Ovary (tissue), 10 donors: ENCODE measurements at places on chromosomes 13 and 19. TPM values are rescaled to one million over a fixed set of nuclear protein-coding genes. Genes with fewer than 3 reads are reported as not detected.

- no peaks in the 10 kb centered on the region for H3K27me3 ChIP-seq
- H3K27ac ChIP-seq, result no peak overlapping the region
- H3K36me3 ChIP-seq, result no peaks in the 10 kb centered on the region
- H3K4me1 ChIP-seq, result no peaks in the 10 kb centered on the region
Measured at GRCh38 chr13:47865883-47866282, 135.2 kb downstream of the SUCLA2 start.

GRCh38 chr13:40549500-40550094, 116.8 kb downstream of the FOXO1 start:
- no peak for DNase-seq
- no peaks in the 10 kb centered on the region for H3K27me3 ChIP-seq
- no peak overlapping the region for H3K27ac ChIP-seq
- no peak overlapping the region for H3K4me3 ChIP-seq
- H3K4me1 ChIP-seq, result peaks cover 25% of the 10 kb centered on the region

ARHGAP45 gene
- 1.0 TPM for polyA plus RNA-seq

- peaks cover 3% of the 10 kb centered on the region for H3K4me1 ChIP-seq
- DNase-seq, result no peak
- H3K27ac ChIP-seq, result no peak overlapping the region
- no peak overlapping the region for H3K4me3 ChIP-seq
- no peaks in the 10 kb centered on the region for H3K36me3 ChIP-seq
- H3K27me3 ChIP-seq, result no peaks in the 10 kb centered on the region
Measured at GRCh38 chr13:24110011-24110410, 50.5 kb upstream of the SPATA13 start.

DNA sequence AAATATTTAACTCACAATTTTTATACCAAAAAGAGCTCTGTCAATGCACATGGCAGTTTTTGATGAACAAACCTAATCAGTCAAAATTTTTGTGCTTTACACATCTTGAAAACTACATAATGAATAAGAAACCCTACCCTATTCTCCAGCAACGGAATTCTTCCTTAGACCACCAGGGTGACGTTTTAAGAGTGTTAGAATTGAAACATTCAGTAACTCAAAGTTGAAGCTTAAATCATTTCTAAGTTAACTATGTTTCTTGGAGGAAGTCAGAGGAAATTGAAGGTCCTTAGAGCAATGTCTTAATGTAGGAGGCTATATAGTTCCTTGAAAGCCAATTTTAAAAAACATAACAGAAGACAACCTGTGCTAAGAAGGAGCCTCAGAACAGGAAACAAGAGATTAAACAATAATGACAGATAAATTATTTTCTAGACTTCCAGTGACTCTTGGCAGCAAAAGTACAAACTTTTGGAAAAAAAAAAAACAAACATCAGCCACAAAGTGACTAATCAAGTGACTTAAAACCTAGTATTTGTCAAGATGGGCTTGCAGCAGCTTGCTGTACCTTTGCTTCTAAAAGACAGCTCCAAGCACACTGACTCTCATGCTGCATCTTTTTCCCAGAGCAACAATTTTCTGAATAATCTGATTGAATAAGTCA, 6.2 kb downstream of the SPRY2 start:
- no peak overlapping the region for H3K27ac ChIP-seq
- peaks cover 3% of the 10 kb centered on the region for H3K4me1 ChIP-seq
- DNase-seq, result no peak
- no peaks in the 10 kb centered on the region for H3K27me3 ChIP-seq
- H3K36me3 ChIP-seq, result no peaks in the 10 kb centered on the region
- no peak overlapping the region for H3K4me3 ChIP-seq

KLK6 gene
- polyA plus RNA-seq, result not detected

GRCh38 chr19:16283210-16284061, 41.2 kb upstream of the KLF2 start:
- peaks cover 15% of the 10 kb centered on the region for H3K4me1 ChIP-seq
- peak; percentile 91 for DNase-seq
- H3K36me3 ChIP-seq, result no peaks in the 10 kb centered on the region
- peak overlapping the region; percentile 22 for H3K4me3 ChIP-seq
- peak overlapping the region; percentile 97 for H3K27ac ChIP-seq
- no peaks in the 10 kb centered on the region for H3K27me3 ChIP-seq

DNA sequence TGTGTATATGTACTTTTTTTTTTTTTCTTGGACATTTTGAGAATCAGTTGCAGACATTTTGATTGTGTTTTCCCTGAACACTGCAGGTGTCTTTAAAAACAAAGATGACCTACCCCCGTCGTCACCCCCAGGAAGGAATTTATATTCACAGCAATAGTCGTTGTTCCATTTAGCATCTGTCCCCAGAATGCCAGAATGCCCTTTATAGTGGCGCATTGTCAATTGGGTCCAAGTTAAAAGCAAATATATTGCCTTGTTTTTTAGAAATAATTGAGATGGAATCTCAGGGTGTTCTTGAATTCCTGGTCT, 1.8 kb upstream of the RNF225 start:
- no peak overlapping the region for H3K4me3 ChIP-seq
- peaks cover 5% of the 10 kb centered on the region for H3K27me3 ChIP-seq
- DNase-seq, result no peak
- peaks cover 6% of the 10 kb centered on the region for H3K4me1 ChIP-seq
- no peaks in the 10 kb centered on the region for H3K36me3 ChIP-seq

- no peak overlapping the region for H3K4me3 ChIP-seq
- no peaks in the 10 kb centered on the region for H3K27me3 ChIP-seq
- DNase-seq, result no peak
- H3K36me3 ChIP-seq, result no peaks in the 10 kb centered on the region
Measured at GRCh38 chr13:57527114-57527735, 104.3 kb upstream of the PCDH17 start.

SLC7A10 gene
- polyA plus RNA-seq, result not detected

GRCh38 chr19:51735759-51736449, 12.1 kb upstream of the HAS1 start:
- no peak overlapping the region for H3K4me3 ChIP-seq
- no peak for DNase-seq
- H3K27me3 ChIP-seq, result no peaks in the 10 kb centered on the region
- no peaks in the 10 kb centered on the region for H3K4me1 ChIP-seq
- H3K27ac ChIP-seq, result no peak overlapping the region

- H3K36me3 ChIP-seq, result no peaks in the 10 kb centered on the region
- H3K4me3 ChIP-seq, result peak overlapping the region; percentile 14
- no peak overlapping the region for H3K27ac ChIP-seq
Measured at GRCh38 chr13:87677496-87678371, 6.6 kb downstream of the SLITRK5 start.

DNA sequence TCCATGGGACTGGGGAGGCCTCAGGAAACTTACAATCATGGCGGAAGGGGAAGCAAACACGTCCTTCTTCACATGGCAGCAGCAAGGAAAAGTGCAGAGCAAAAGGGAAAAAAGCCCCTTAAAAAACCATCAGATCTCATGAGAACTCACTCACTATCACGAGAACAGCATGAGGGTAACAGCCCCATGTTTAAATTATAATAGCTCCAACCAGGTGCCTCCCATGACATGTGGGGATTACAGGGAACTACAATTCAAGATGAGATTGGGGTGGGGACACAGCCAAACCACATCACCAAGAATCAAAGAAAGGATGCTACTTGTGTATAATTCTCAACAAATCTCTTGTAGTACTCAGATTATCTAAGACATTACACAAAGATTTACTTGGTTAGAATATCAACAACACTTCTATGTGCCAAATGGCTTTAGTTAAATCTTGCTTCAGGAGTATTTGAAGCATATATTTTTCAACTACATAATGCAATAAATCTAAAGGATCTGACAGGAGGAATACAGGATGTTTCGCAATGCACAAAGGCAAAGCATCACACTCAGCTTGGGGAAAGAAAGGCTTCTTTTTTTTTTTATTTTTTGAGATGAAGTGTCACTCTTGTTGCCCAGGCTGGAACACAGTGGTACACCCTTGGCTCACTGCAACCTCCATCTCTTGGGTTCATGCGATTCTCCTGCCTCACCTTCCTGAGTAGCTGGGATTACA, 180.0 kb downstream of the LHFPL6 start:
- H3K36me3 ChIP-seq, result no peaks in the 10 kb centered on the region
- no peak overlapping the region for H3K4me3 ChIP-seq
- H3K4me1 ChIP-seq, result peaks cover 6% of the 10 kb centered on the region
- DNase-seq, result no peak

GRCh38 chr13:41971848-41972247, 10.9 kb upstream of the VWA8 start:
- H3K27me3 ChIP-seq, result no peaks in the 10 kb centered on the region
- H3K36me3 ChIP-seq, result no peaks in the 10 kb centered on the region
- no peaks in the 10 kb centered on the region for H3K4me1 ChIP-seq

DNA sequence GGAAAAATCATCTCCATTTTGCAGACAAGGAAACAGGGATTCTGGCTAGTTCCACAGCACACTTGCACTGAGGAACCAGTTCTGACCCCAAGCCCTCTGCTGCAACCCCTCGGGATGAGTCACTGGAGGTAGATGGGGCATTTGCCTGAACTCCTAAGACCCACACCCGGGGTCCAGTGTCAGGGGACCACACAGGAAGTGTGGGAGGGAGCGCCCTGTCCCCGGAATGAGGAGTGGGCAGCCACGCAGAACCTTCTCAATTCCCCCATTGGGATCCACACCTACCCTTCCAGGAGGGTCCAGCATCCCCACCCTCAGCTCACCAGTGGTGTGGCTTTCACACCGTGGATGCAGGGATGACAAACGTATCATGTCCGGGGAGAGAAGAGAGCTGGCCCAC, 62.7 kb downstream of the TSHZ3 start:
- H3K36me3 ChIP-seq, result no peaks in the 10 kb centered on the region
- no peak overlapping the region for H3K4me3 ChIP-seq
- DNase-seq, result no peak
- peaks cover 13% of the 10 kb centered on the region for H3K4me1 ChIP-seq
- no peaks in the 10 kb centered on the region for H3K27me3 ChIP-seq

DNA sequence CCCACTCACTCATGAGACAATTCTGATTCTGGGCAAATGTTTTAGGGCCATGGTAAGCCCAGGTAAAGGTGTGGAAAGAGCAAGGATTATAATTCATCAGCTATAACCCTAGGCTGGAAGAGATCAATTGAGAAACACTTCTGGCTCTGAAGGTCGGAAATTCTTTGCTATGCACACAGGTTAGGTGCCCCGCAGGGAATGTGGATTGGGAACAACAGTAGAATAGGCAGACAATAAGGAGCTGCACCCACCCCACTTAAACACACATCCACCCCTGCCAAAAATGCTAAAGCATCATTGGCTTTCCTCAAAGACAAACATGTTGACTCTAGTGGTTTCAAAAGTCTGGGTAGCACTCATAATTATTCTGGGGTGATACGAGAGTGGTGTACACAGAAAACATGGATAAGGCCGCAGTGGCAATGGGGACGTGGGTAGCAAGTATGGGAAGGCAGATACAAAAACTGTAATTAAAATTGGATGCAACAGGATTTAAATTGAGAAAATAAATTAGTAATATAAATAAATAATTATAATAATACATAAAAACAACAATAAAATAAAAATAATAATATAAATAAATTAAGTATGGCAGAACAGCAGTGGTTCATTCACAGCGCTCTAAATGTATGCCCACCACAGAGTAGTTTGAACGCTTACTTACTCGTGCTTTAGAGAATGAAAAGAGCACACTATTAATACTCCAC, 8.6 kb downstream of the EFNB2 start:
- no peaks in the 10 kb centered on the region for H3K4me1 ChIP-seq
- no peak overlapping the region for H3K27ac ChIP-seq
- H3K27me3 ChIP-seq, result no peaks in the 10 kb centered on the region
- DNase-seq, result no peak
- no peaks in the 10 kb centered on the region for H3K36me3 ChIP-seq

GRCh38 chr13:64453831-64454230, 2776.3 kb downstream of the PCDH9 start:
- no peak overlapping the region for H3K4me3 ChIP-seq
- H3K27ac ChIP-seq, result no peak overlapping the region
- H3K36me3 ChIP-seq, result no peaks in the 10 kb centered on the region
- H3K4me1 ChIP-seq, result no peaks in the 10 kb centered on the region
- no peaks in the 10 kb centered on the region for H3K27me3 ChIP-seq

CGB2 gene
- not detected for polyA plus RNA-seq

GRCh38 chr19:4738734-4739133, 15.1 kb upstream of the DPP9 start:
- no peak overlapping the region for H3K4me3 ChIP-seq
- H3K4me1 ChIP-seq, result peaks cover 11% of the 10 kb centered on the region
- H3K36me3 ChIP-seq, result no peaks in the 10 kb centered on the region
- H3K27ac ChIP-seq, result no peak overlapping the region

RGL3 gene
- polyA plus RNA-seq, result 2.5 TPM

NAXD gene
- 28.4 TPM for polyA plus RNA-seq

PTPRH gene
- 4.6 TPM for polyA plus RNA-seq

GRCh38 chr13:92028695-92029094, 630.3 kb downstream of the GPC5 start:
- H3K36me3 ChIP-seq, result no peaks in the 10 kb centered on the region
- DNase-seq, result no peak
- H3K4me1 ChIP-seq, result no peaks in the 10 kb centered on the region

FCAR gene
- polyA plus RNA-seq, result 0.13 TPM

LIM2 gene
- polyA plus RNA-seq, result not detected

GRCh38 chr19:54792814-54793213, 10.6 kb upstream of the KIR2DL4 start:
- no peak overlapping the region for H3K27ac ChIP-seq
- no peaks in the 10 kb centered on the region for H3K27me3 ChIP-seq
- DNase-seq, result no peak
- H3K4me1 ChIP-seq, result no peaks in the 10 kb centered on the region
- no peak overlapping the region for H3K4me3 ChIP-seq

DNA sequence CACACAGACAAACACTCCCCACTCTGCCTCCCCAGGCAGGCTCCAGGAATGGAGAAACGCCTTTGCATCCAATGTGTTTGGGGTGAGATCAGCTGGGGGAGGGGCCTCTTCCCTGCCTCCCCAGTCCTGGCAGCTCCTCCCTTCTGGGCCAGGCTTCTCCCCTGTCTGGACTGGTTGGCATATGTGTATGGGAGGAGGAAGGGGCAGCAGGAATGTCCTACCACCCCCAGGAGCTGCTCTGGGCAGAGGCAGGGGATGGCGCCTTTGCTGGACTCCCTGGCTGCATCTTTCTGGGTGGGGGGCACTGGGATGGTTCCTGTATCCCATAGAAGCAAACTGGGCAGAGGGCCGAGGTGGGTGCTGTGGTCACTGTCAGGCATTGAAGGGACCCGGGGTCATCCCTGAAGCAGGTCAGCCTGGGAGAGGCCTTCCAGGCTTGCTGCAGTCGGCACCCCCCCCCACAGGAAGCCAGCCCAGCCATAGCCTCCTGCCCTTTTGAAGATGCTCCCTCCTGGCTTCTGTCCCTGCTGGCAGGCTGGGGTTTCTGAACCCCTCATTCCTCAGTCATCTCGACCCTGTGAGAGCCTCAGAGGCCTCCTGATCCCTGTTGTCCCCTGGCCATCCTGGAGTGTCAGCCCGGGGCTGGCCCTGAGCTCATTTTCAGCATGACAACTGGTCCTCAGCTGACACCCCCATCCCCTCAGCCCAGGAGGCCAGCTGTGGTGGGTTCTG, 21.2 kb upstream of the SLC7A10 start:
- H3K27ac ChIP-seq, result no peak overlapping the region
- H3K27me3 ChIP-seq, result no peaks in the 10 kb centered on the region
- H3K4me3 ChIP-seq, result no peak overlapping the region
- H3K36me3 ChIP-seq, result no peaks in the 10 kb centered on the region
- no peaks in the 10 kb centered on the region for H3K4me1 ChIP-seq
- DNase-seq, result no peak
